ENCODE measurements at places on chromosomes 4 and X.

DNA sequence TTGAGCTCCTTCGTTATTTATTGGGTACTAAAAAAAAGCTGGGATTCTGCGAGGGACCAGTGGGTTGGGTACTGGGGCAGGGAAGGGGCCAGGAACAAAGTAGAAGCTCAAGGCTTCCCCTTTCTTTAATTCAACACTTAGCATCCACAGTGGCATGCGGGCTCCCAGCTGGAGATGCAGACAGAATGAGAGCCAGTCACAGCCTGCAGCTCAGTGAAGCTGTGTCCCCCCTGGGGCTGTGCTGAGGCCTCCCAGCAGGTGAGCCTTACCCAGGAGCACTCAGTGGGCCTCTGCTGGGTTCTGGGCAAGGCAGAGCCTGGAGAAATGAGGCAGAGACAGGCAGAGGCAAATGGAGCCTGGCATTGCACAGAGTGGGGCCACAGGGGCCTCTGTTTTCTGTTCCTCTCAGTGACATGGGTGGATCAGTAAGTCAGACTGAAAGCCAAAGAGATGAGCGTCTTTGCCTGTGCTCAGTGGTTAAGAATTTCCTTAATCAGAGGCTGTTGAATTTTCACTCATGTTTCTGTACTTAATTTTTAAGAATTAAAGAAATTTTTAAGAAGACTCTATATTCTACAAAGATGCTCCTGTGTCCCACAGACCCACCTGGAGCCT is 181.4 kb upstream of the RBPJ start:
- DNase-seq = no peak

GRCh38 chr4:184451726-184452125 is 22.6 kb downstream of the IRF2 start:
- no peak for DNase-seq

DNA sequence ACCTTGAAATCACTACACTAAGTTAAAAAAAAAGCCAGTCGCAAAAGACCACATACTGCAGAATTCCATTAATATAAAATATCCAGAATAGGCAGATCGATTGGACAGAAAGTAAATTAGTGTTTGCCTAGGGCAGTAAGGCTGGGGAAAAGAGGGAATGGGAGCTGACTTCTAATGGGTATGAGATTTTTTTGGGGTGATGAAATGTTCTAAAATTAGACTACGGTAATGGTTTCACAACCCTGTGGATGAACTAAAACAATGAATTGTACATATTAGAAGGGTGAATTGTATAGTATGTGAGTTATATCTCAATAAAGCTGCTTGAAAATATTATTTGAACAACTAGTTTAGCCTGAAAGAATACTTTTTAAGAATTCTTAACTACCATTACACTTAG is 6.7 kb upstream of the GPRIN3 start:
- no peak for DNase-seq

DNA sequence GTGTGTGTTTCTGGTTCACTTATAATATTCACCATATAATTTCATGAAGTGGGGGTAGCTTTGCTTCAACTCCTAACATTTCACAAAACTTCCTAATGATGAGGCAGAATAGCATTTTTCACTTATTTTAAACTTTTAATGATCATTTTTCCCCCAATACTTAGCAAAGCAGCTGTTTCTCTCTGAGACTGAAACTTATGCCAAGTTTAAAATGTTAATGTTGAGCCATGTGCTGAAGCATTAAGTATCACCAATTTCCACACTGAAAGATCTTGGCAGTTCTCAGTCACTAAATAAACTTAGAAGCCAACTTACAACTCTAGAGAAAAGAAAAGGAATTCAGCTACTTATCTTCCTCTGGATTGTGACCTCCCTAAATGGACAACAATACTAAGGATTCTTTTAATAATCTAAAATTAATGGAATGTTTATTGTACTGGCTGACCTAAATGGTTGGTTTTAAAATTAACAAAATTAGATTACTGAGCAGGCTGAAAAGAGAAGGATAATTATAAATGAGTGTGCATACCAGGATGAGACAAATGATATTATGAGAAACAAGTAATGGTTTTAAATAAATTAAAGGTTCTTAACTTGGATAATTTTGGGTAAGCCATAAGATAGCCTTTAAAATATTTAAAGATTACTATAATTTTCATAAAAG is 1429.4 kb upstream of the ADGRL3 start:
- no peak for DNase-seq

- DNase-seq = no peak
Measured at GRCh38 chr4:187175197-187175596, 451.5 kb upstream of the FAT1 start.

DNA sequence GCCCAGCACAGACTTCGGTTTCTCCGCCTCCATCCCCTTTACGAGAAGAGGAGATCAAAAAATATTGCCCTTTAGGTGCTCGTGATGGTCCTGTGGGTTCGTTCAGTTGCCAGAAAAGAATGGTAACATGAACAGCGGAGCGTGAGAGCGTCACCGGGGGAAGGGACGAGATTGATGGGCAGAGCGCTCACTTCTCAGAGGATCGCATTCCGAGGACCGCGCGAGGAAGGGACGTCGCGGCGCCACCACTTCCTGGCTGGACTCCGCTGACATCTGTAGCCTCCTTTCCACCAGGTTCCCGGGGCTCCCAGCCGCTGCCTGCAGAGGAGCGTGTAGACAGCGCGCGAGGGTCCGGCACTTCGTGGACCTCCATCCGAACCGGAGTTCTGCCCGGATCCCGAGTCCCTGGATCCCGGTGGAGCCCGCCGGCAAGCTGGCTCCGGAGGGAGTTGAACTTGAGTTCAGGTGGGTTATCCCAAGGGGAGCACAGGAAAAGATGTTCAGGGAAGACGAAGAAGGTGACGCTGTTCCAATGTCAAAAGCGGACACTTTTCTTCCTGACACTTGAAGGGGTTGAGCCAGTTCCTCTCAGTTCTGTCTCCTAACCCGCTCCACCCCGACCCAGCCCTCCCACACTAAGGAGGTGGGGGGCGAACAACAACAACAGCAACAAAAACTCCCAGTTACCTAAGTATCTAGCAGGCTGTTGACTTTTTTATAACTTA is 484 bp downstream of the GALNTL6 start:
- no peak for DNase-seq

DNA sequence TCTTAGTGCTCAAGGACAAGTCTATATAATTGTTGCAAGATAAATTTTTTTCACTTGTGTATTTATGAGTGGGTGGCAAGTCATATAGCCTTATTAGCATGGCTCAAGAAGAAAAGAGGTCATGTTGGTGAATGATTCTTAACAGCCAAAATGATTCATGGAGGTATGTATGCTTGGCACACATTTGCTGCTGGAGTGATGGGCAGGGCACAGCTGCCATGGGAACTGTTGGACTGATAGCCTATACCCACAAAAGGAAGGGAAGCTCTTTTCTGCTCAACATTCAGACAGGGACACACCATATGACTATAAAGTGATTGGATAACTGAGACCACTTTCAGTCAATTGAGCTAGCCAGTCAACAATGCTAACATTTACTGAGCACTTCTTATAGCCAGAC is 46.8 kb upstream of the PITX2 start:
- DNase-seq = no peak

- no peak for DNase-seq
Measured at GRCh38 chrX:40612511-40612910, 10.7 kb upstream of the MPC1L start.

DNA sequence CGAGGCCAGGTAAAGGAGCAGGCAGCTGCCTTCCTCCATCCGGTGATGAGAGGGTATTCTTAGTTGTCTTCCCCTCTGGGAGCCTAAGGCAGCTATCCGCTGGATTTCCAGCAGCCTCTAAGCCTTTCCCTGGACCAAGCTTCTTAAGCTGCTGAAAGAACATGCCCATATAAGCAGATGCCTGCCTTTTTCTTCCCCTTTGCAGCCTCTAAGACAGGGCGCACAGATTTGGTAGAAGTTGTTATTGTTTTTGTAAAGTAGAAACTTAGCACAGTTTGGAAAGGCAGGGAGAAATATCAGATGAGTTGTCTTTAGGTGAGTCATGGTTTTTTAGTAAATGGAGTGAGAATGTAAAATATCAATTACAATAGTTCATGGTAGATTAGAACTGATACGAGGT is 210.8 kb downstream of the ARHGAP10 start:
- no peak for DNase-seq

DNA sequence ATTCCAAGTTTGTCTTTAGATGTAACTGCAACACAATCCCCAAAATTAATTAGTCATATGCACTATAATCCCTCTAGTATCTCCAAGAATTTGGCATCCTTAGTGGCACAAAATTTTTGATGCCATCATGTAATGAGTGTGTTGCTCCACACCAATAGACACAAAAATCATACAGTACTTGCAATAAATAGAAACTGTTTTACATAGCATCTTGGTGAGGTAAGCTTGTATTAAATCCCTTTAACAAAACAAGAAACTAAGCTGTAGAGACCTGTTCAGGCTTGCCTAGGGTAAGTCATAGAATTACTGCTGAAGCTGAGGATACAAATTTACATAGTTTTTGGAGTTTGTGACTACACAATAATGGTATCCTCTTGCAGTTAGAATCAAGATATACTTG is 64.5 kb upstream of the PRSS12 start:
- DNase-seq = no peak

GRCh38 chr4:76036855-76037254 is 985 bp upstream of the CXCL11 start:
- DNase-seq = no peak

DNA sequence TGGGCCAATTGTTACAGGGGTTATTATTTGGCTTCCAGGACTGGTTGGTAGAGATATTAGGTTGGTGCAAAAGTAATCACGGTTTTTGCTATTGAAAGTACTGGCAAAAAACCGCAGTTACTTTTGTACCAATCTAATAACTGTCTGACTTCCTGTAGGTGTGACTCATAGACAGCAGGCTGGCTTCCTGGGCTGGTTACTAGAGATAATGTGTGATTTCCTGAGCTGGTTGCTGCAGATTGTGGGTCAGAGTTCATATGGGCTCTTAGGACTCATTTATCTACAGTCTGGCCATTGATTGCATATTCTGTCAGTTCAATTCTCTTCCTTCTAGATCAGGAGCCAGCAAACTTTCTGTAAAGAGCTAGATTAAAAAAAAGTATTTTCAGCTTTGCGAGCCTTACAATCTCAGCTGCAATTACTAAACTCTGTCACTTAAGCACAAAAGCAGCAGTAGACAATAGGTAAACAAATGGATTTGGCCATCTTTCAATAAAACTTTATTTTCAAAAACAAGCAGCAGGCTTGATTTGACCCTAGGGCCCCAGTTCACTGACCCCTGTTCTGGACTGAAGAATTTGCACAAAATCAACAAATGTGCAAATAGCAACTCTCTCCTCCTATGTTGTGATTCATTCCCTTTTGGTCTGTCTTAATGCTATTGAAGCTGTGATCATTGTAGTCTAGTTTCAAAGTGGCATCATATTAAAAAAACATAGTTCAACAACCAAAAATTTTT is 50.8 kb upstream of the BOD1L1 start:
- no peak for DNase-seq

- no peak for DNase-seq
Measured at GRCh38 chr4:36386691-36387090, 105.3 kb downstream of the DTHD1 start.

GRCh38 chr4:184588893-184589292 is 60.4 kb downstream of the CASP3 start:
- no peak for DNase-seq

DNA sequence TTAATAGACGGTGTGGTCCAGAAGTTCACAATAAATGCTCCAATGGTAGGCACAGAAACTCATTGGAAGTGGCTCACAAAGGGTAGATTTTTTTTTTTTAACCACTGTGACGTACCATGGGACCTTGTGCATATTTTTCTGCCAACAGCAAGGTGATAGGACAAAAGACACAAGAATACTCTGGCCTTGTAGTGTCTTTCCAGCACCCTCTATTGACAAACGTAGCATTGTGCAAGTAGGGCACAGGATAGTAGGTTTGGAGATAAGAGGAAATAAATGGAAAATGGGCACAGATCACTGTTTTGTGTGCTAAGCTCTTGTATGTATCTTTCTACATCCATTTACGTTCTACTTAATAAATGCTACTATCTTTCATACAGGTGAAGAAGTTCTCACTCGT is 2054.9 kb downstream of the PCDH7 start:
- no peak for DNase-seq

- DNase-seq = no peak
Measured at GRCh38 chrX:133335027-133335426, 80.3 kb downstream of the GPC4 start.

DNA sequence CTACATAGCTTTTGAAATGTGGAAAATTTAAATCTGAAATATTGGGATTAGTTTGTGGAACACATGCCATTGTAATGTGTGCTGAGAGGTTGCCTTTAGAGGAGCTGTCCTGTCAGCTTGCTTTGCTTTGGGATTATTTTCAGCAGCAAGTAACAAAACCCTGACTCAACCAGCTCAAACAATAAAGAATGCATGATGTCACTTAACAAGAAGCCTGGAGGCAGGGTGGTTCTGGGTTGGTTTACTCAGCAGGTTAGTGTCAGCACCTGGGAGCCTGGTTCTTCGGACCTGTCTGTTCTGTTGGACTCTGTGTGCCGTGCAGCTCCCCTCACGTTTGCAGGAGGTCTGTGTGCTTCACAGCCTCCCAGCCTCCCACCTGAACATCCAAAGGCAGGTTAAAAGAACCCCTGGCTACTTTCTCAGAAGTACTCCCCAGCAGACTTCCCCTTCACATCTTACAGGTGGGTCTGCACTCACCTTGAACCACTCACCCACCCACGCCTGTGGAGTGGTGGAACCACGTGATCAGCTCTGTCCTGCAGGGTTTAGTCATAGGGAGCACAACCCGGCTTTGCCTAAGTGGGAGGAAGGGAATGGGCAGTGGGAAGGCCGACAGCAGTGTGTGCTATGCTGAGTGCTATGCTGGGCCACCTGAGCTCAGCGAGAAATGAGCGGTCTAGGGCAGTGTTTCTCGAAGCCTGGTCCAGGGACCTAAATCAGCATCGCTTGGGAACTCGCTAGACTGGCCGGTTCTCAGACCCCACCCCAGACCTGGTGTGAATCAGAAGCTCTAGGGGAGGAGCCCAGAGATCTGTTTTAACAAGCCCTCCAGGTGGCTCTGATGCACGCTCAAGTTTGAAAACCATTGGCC is 20.4 kb downstream of the TMEM131L start:
- no peak for DNase-seq

- DNase-seq = no peak
Measured at GRCh38 chr4:11151500-11151899, 277.2 kb downstream of the HS3ST1 start.

DNA sequence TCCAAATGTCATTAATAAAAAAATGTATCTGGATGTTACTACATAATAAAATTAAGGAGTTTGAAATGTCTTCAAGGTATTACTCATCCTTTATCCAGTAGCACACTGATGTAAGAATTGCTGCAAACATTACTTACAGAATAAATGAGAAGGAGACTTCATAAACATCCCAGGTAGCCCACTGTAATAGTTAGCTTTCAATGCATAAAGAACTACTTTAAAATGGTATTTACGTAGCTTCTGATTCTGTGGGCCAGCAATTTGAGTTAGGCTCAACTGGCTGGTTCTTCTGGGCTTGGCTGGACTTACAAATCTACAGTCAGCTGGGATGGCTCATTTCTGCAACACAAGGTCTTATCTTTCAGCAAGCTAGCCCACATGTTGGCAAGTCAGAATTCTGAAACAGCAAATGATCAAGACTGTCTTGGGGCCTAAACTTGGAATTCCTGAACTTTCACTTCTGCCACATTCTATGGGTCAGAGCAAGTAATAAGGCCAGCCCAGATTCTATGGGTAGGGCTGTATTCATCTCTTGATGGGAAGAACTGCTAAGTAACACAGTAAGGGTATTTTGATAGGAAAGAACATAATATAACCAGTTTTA is 522.5 kb downstream of the IQCM start:
- DNase-seq = no peak
